Fibroblast of skin of right quadriceps (primary cell): ENCODE measurements at places on chromosomes 6 and 20.

DNA sequence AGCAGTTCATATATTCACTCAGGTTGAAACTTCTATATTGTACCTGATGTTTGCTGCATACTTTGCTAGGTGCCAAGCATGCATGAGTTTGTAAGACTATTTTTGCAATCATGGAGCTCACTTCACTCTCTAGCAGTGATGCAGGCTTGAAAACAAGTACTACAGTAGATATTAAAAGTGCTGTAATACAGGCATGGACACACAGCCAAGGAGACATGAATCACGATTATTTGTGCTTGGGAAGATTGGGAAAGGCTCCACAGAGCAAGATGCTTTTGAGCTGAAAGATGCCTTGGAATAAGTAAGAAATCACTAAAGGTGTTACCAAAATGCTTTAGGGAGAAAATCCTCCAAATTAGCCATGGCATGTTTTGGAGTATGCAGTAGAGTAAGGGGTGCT is 427.4 kb downstream of the UTRN start:
- no peak for DNase-seq

GRCh38 chr6:34565722-34566137 is 9.6 kb upstream of the SPDEF start:
- no peak for DNase-seq

DNA sequence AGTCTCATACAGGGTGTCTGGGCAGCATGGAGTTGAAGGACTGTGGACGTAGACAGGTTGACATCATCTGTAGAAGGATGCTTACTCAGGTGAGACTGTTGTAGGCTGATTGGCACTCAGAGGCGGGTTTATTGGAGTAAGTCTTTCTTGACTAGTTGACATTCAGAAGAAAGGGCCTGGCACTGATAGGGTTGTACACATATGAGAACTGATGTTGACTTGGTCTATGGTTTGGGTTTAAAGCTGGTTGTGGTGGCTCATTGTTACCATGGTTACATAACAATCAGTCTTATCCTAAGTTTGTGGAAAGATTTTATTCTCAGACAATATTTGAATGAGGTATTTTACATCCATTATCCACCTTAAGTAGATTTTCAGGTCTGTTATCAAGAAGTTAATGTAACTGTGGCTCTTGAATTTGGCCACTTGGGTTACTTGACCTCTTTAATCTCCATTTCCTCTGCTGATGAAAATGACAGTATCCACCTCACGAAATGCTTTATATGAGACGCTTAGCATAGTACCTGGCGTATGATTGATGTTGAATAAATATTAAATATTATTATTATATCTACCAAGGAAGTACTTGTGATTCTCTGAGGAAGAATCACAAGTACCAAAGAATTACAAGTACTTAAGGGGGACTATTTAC is 109.3 kb downstream of the DNAH8 start:
- DNase-seq, result no peak

DNA sequence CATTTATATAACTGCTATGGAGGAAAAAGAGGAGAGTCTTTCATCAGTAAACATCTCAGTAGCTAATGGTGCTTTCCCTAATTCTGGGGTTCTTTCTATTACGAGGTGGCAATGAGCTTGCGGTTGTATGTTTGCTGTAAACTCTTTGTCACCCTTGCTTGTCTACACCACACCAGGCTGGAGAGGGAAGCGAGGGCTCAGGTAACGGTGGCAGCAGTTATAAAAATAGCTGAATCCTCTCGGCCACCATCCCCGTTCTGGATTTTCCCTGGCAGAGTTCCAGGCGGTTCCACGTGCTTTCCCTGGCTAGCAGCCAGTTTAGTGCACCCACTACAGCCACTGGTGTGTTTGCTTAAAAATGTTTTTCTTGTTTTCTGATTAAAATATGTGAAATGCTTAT is 39.0 kb downstream of the MAS1 start:
- no peak for DNase-seq

- no peak for DNase-seq
Measured at GRCh38 chr20:655726-656624, 3.0 kb upstream of the SRXN1 start.

- no peak for DNase-seq
Measured at GRCh38 chr6:69489970-69490369, 306.8 kb downstream of the LMBRD1 start.

DNA sequence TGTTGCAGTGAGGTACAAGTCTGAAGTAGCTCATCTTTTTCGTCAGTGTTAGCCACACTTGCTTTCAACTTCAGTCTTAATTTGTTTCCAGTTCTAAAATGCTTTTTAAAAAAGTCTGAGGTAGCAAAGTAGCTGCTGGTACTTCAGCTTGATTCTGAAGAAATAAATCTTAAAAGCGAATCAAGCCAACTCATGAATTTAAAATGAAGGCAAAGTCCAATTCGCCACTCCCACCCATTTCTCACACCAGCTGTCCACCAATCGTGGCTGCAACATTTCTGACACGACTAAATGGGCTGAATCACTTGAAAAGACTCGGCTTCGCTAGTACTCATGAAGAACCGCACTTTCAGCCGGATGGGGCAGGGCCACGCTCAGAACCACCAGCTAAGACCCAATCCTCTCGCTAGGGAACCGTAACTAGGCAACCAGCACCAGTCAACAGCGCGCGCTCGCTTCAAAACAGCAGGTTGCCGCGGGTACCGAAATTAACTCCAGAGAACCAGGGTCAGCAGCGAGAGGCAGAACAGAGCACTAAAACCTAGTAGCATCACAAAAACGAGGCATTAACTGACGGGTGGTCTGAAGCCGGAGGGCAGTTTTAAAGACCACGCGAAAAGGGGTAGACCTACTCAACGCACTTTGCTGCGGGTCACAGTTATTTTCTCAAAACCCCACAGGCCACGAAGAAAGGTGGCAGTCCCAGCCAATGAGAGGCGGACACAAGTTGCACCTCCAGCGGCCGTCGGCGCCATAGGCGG is 900 bp downstream of the BCLAF1 start:
- peak; percentile 92 for DNase-seq

- DNase-seq, result no peak
Measured at GRCh38 chr20:54115172-54115854, 44.9 kb upstream of the BCAS1 start.

- DNase-seq, result no peak
Measured at GRCh38 chr6:168825226-168826077, 384.5 kb downstream of the SMOC2 start.

DNA sequence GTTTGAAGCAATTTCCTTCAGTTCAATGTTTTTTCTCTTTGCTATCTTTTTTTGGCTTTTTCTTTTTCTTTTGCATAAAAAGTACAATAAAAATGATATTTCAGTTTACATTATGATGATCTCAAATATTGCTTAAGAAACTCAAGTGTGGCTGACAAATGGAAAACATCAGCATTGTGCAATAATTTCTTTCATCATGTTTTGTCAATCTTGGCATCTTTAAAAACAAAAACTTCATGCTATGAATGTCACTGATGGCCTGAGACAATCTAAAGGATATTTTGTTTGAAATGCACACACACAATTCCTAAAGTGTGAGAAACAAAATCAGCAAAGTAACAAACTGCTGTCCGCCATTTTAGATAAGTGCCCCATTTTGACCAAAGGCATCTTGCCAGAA is 13.9 kb upstream of the MTCL3 start:
- no peak for DNase-seq

DNA sequence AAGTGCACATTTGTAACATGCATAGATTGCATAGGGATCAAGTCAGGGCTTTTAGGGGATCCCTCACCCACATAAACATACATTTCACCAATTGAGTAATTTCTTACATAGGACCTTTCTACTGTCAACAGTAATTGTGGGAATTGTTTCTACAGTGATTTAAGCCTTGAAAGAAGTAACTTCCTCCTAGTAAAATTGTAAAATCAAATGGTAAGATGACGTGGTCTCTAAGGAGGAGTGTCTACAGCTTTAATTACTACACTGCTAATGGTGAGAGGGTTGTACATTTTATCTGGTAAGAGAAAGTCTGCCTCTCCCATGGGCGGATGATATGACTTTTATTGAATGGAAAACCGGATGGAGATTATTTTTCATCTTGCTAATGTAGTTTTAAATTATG is 98.0 kb downstream of the RPP40 start:
- DNase-seq, result no peak

GRCh38 chr20:32069711-32070110 is 17.7 kb downstream of the HCK start:
- no peak for DNase-seq

GRCh38 chr6:13848522-13849150 is 34.3 kb upstream of the MCUR1 start:
- DNase-seq, result no peak

DNA sequence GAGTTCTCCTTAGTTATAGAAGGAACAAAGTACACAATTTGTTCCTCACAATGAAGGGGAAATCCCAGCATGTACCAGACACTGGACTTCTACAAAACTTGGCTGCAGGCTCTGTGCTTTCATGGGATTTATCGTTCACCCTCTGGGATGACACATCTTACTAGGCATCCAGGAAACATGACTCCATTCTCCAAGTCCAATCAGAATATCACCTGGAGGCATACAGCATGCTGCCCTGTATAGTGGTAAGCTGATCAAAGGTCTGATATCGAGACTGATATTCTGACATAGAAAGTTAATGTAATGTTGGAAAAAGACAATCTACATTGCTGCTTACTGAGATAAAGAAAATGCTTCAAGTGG is 6.7 kb downstream of the RWDD2A start:
- peak; percentile 32 for DNase-seq

DNA sequence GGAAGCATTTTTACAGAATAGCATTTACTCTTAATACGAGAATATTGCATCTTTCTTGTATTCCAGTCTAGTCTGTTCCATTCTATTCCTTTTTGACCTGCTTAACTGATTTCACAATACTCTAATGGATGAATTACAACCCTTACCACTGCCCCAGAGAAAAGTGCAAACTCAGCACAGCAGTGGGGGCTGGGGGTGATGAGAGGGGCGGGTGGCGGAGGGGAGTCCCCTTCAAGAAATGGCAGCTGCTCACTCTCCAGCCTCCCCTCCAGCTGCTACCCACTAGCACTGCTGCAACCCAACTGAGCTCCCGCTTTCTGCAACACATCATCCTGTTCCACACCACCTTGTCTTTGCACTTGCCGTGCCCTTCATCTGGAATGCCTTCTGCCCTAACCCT is 30.1 kb downstream of the PIM1 start:
- DNase-seq, result no peak

DNA sequence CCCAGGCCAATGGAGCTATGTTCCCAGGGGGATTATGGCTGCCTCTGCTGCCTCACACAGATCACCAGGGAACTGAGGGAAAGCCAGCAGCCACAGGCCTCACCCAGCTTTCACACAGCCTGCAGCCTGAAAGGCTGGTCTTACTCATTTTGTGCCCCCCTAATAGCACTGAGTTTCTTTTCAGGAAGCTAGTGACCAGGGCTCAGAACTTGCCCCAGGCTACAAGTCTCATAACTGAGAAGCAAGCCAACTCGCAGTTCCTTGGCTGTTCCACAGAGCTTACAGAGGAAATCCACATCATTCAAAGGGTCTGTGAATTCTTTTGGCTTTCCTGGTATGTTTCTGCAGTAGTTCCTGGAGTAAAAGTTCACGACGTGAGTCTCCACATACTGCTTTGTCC is 524.8 kb upstream of the GJE1 start:
- DNase-seq, result no peak

DNA sequence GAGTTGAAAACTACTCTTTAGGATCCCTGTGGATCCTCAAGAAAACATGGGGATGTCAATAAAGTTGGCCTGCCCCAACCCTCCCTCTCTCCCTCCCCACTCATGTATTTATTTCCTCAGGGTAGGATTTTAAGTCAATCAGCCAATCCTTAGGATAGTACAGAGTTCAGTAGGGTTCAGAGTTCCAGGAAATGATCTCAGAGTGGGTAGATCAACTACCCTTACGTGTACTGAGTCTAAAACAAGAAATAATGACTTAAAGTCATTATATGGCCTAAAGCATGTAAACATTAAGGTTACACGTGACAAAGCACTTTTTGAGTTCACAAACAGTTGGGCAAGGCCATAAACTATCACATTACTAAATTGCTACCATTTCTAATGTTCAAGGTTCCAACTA is 47.2 kb upstream of the REV3L start:
- DNase-seq, result no peak

DNA sequence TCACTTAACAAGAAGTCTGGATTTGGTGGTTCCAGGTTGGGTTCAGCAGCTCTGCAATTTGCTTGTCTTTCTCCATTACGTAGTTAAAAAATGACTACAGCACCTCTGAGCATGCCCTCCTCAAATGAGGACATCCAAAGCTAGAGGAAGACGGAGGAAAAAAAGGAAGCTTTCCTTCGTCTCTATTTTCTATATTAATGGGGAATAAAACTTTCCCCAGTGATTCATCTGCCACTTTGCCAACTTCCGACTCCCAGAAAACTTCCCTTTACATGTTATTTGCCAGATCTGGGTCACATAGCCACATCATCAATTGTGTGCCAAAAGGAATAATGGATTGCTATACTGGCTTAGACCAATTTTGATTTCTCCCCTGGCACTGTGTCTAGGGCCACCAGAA is 69.5 kb downstream of the ZFAND3 start:
- DNase-seq, result no peak

DNA sequence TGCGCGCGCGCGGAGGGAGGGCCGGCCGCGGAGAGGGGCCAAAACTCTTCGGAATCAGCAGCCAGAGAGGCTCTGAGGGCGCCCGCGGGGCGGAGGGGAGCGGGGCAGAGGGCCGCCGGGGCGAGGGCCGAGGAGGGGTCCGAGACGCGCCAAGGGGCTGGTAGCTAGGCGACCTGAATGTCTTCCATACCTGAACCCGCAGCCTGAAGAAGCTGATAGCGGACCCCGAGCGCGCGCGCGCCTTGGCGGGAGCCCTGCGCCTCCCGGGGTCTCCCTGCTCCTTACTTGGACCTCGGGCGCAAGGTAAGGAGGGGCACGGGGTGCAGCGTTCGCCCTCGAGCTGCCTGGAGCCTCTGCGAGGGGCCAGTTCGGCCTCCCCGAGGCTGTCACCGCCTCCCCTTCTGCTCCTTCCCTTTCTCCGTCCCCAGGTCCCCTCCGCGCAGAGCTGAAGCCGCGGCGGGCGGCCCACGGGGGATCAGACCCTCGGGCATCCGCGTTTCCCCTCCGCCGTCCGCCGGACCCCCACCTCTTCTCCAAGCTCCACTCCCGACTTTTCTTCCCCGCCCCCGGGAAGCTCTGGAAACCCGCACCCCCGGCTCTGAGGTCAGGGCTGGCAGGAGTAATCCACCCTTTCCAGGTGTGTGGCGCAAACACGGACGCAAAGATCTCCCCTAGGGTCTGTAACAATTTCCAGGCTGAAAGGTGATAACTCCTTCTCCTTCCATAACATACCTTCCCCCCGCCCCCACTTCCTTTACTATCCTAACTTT is 13.1 kb upstream of the DEK start:
- peak; percentile 15 for DNase-seq

- no peak for DNase-seq
Measured at GRCh38 chr6:140932909-140933308, 1199.8 kb upstream of the GJE1 start.

DNA sequence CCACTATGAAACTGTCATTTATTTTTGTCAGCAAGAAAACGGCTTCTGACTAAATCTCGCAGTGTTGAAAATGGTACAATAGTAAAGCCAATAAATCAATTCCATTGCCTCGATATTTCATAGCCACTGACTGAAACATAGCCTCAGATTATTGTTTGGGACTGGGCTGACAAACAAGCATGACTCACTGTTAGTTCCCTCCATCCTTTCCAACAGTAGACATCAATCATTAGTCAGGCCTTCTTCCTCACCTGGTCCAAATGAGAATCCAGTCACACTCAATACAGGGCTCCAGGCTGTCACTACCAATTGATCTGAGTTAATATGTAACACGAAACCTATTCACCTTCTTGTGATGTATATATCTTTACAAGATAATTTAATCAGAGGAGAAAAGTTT is 66.1 kb downstream of the ADGRB3 start:
- DNase-seq, result no peak
